ENCODE measurements at places on chromosomes 11 and 22. TPM values are rescaled to one million over a fixed set of nuclear protein-coding genes. Genes with fewer than 3 reads are reported as not detected.

Gene BATF2
- 2.5 TPM for polyA plus RNA-seq

Gene HTR3A
- not detected for polyA plus RNA-seq

Gene GLYATL1
- polyA plus RNA-seq = 3.4 TPM

Gene KCNK7
- 0.40 TPM for polyA plus RNA-seq

Gene SCGB2A2
- not detected for polyA plus RNA-seq

Gene CADM1
- polyA plus RNA-seq = 143 TPM

Gene MAPK8IP2
- polyA plus RNA-seq = 1.0 TPM

Gene ALX4
- 0.13 TPM for polyA plus RNA-seq

Gene SPDYC
- not detected for polyA plus RNA-seq

Gene PIK3IP1
- polyA plus RNA-seq = 8.1 TPM

Gene PGA3
- polyA plus RNA-seq = not detected

Gene GP1BB
- 6.1 TPM for polyA plus RNA-seq

Gene CLTCL1
- polyA plus RNA-seq = 5.8 TPM

Gene IL17REL
- not detected for polyA plus RNA-seq

Gene CTSW
- polyA plus RNA-seq = 0.97 TPM

Gene MGAT3
- polyA plus RNA-seq = 14.6 TPM

Gene DNAL4
- polyA plus RNA-seq = 32.8 TPM

Gene MYO18B
- 0.11 TPM for polyA plus RNA-seq

Gene TTC28
- 35.6 TPM for polyA plus RNA-seq

Gene NEFH
- polyA plus RNA-seq = 13.9 TPM
